Anterior cingulate cortex (tissue), 58 donors: ENCODE measurements at places on chromosomes 5 and 9.

GRCh38 chr5:143051244-143052058, 281.3 kb downstream of the ARHGAP26 start:
- DNase-seq = no peak

DNA sequence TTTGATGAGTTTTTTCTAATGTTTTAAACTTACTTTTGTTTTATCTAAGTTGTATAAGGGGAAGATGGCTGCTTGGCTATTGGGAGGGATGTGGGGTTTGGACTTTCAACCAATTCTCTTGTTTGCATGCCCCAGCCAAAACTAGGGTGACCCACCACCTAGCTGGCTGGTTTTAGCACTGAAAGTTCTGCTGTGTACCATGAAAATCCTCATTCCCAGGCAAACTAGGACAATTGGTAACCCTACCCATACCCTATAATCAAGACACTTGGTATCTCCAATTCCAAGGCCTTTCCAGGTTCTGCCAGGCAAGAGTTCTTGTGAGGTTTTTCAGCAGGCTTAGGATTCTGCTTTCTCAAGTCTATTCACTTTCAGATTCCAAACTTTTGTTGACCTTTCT, 13.1 kb downstream of the RAB3C start:
- no peak for DNase-seq

DNA sequence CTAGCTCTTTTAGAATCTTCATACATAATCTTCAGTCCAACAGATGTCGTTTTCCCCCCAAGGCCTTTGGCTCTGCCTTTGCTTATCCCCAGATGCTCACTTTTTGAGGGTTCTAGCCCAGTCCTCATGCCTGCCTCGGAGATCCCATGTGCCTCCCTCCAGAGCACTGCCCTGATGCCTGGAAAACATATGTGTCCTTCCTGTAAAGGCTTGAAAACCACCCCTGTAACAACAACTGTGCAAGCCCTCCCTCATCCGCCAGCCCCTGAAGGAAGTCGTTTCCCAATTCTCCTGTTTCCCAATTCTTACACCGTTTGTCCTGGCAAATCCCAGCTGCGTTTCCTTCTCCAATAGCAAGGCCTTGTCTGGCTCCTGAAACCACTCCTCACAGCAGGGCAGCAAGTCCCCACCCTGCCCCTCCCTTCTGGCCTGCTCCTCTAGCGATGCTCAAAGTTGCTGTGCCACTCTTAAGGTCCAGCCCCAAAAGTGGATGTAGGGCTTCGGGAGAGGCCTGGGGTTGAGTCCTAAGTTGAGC, 52.2 kb downstream of the SLC36A1 start:
- DNase-seq = no peak

GRCh38 chr5:34903260-34903659, 12.0 kb downstream of the RAD1 start:
- no peak for DNase-seq

- DNase-seq = no peak
Observed at GRCh38 chr5:45017568-45017967, 208.8 kb downstream of the MRPS30 start.

GRCh38 chr5:61910771-61911170, 395.2 kb upstream of the KIF2A start:
- DNase-seq = no peak

GRCh38 chr5:121702682-121703081, 149.0 kb upstream of the FTMT start:
- no peak for DNase-seq

DNA sequence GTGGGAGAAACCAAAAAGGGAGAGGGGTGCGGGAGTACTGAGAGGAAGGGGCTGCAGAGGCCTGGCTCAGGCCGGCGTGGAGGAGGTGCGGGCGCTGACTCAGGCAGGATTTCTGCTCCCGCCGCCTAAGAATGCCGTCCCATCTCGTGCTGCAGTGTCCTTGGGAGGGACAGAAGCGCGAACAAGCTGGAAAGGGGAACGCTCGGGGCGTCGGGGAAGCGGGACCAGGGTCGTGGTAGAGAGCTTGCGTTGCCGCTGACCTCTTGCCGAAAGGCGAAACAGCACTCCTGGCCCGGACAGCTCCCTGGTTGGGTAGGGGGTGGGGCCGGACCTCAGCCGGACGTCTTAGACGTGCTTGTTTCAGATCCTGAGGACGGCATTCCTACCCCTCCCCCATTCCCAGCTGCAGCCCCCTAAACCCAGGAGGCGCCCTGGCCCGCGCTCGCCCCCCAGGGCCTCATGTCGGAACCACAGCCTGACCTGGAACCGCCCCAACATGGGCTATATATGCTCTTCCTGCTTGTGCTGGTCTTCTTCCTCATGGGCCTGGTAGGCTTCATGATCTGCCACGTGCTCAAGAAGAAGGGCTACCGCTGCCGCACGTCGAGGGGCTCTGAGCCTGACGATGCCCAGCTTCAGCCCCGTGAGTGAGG, 1.1 kb downstream of the RELL2 start:
- peak; percentile 45 for DNase-seq

DNA sequence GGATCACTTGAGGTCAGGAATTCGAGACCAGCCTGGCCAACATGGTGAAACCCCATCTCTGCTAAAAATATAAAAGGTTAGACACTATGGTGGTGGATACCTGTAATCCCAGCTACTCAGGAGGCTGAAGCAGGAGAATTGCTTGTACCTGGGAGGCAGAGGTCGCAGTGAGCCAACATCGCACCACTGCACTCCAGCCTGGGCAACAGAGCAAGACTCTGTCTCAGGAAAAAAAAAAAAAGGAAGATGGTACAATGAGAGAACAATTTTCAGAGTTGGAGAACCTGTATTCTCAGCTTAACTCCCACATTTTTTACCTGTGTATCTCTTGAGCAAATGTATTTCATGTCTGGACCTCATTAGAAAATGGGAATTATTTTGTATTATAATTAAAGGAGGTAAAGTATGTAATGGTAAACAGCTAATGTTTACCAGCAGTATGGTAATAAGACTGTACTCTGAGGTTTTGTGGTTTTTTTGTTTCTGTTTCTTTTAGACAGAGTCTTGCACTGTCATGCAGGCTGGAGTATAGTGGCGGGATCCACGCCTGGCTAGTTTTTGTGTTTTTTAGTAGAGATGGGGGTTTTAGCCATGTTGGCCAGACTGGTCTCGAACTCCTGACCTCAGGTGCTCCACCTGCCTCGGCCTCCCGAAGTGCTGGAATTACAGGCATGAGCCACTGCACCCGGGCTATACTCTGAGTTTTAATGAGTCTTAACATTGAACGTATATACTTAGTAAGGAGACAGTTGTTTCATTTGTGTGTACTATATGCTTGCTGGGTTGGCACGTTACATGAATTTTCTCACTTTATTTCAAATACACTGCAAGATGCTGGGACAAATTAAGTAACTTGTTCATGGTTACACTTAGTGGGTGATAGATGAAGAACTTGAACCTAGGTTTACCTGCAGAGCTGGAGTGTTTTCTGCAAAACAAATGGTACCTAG, 16.2 kb downstream of the UHRF2 start:
- DNase-seq = no peak

DNA sequence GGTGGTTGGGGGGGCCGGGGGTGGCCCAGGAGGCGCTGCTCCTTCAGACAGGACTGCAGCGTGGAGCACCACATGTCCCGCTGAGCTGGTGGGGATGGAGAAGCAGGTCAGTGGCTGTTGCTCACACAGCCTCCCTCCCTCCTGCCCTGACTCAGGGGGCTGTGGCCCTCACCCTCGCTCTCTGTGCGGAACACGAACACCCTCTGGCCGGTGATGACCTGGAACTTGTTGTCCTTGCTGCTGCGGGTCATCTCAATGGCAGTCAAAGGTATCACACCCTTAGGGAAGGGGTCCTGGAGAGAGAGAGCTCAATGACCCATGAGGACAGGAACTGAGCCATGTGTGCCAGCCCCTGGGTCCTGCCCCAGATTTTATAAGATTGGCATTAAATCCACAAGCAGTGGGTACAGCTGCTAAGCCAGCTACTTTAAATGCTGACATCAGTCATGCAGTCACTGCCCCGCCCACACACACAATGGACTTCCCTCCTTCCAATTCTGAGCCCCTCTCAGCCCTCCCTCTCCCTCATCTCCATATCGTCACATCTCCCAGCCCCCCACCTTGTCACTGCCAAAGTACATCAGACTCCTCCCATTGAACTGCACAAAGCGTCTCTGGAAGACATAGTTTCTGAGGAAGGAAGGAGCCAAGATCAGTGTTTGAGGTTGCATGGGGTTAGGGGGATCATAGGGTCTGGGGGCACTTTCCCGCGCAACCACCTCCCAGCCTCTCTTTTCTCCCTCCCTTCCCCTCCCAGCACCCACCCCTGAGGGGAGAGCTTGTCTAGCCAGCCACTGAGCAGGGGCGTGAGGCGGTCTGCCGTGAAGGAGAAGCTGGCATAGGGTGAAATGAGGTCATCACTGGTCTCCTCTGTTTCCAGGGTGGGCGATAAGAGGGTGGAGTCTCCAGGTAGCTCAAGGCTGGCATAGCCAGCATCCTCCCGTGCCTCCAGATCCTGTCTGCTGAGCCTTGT, 8.9 kb downstream of the ARAP3 start:
- peak; percentile 12 for DNase-seq

- no peak for DNase-seq
Observed at GRCh38 chr9:136049491-136050265, 45.4 kb downstream of the NACC2 start.
